Type B pancreatic cell (in vitro differentiated cells): ENCODE measurements at places on chromosomes 5 and 9.

DNA sequence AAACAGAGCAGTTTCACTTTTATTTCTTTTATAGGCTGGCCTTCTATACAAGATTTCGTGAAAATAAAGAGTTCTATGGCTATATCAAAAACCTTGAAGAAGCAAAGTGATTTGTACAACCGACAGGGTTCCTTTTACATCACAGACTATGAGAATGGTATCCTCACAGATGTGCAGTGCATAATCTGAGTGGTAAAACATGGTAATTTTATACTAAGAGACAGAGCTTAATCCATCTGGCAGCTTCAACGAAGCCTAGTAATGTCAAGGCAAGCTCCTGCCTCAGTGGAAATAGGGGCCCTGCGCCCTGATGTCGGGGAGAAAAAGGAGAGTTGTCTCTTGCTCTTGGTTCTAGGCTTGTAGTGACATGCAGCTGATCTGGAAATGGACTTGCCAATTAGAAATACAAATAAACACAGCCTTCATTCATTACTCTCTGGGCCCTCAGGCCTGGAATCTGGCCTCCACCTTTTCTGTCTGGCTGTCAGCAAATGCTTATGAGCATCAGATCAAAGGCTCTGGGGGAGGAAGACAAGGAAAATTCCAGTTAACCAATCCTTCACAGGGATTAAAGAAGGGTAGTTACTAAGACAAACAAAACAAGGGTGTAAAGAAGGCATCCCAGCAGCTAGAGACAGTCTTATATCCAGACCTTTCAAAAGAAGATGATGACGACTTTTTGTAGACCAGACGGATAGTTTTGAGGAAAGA is 33.6 kb upstream of the TRIM32 start:
- no peaks in the 10 kb centered on the region for H3K4me1 ChIP-seq
- no peak overlapping the region for H3K4me3 ChIP-seq
- no peak overlapping the region for H3K27ac ChIP-seq

- H3K27me3 ChIP-seq = peaks cover 24% of the 10 kb centered on the region
- no peak overlapping the region for H3K4me3 ChIP-seq
- H3K27ac ChIP-seq = no peak overlapping the region
These were observed 18.5 kb downstream of the MRPL36 start for GRCh38 chr5:1781107-1781506.

DNA sequence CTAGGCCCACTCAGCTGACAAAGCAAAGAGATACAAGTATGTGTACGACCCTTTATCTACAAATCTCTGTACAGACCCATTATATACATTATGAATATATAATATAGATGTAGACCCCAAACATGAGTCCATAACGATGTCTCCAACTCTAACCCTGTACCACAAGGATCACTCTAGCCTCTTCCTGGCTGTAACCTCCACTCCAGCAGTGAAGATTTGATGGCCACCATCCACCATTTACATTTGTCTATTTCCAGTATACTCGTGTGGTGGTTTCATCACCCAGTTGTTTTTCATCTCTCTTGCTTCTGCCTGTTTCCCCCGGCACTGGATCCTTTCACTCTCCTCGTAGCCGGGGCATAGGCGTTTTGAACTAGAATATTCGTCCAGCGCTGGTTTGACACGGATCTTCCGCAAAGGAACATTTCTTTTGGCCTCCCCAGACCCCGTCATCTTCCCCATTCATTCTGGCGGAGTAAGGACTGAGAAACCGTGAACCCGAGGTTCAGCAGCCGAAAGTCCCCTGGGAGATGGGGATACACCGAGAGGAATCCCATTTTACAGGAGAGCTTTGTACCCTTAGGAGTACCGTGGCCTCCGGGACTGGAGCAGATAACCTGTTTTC is 828 bp upstream of the TRIO start:
- peaks cover 24% of the 10 kb centered on the region for H3K4me1 ChIP-seq
- DNase-seq = no peak
- H3K4me3 ChIP-seq = peak overlapping the region; percentile 88

- H3K4me1 ChIP-seq = peaks cover 23% of the 10 kb centered on the region
- peaks cover 39% of the 10 kb centered on the region for H3K27me3 ChIP-seq
- H3K36me3 ChIP-seq = no peaks in the 10 kb centered on the region
- no peak for DNase-seq
These were observed 6.5 kb upstream of the GGTA1 start for GRCh38 chr9:121505903-121506735.

GRCh38 chr9:14323083-14323971 is 9.4 kb upstream of the NFIB start:
- no peaks in the 10 kb centered on the region for H3K36me3 ChIP-seq
- H3K4me1 ChIP-seq = peaks cover 29% of the 10 kb centered on the region
- no peak for DNase-seq
- H3K4me3 ChIP-seq = peak overlapping the region; percentile 87
- peak overlapping the region; percentile 95 for H3K27ac ChIP-seq

DNA sequence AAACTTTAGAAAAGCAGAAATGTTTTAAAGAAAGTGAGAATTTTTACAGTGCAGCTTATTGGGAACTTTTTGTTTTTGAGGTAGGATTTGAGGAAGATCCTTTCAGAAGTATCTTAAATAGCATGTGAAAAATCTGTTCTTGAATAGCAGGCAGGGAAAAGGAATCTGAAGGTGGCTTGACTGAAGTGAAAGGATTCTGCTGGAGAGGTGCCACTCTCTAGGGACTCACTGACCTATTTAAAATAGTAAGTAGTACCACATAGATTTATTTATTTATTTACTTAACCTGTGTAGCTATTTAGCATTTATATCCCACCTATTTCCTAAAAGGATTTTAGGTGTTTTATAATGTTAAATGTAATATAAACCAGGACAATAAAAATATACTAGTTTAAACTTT is 69.1 kb downstream of the NIPBL start:
- no peak overlapping the region for H3K27ac ChIP-seq
- H3K27me3 ChIP-seq = no peaks in the 10 kb centered on the region
- no peak for DNase-seq
- H3K4me3 ChIP-seq = no peak overlapping the region
- H3K4me1 ChIP-seq = peaks cover 16% of the 10 kb centered on the region

DNA sequence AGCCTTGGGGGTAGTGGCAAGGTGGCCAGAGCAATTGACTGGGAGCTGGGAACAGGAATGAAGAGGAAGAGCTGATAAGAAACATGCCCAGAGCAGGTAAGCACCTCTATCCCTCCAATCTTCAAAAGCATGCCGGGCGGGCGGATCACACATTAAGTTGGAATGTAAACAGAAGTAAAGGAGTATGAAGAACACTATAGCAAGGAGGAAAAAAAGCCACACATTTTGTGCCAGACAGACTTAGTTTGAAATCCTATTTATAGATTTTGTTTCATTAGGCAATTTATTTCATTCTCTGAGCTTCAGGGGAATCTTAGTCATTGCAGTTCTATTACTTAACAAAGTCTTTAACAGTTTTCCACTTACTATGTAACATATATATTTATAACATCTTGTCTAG is 173.9 kb upstream of the TNC start:
- H3K27ac ChIP-seq = no peak overlapping the region
- peak overlapping the region; percentile 15 for H3K4me3 ChIP-seq
- peaks cover 29% of the 10 kb centered on the region for H3K4me1 ChIP-seq
- DNase-seq = no peak

DNA sequence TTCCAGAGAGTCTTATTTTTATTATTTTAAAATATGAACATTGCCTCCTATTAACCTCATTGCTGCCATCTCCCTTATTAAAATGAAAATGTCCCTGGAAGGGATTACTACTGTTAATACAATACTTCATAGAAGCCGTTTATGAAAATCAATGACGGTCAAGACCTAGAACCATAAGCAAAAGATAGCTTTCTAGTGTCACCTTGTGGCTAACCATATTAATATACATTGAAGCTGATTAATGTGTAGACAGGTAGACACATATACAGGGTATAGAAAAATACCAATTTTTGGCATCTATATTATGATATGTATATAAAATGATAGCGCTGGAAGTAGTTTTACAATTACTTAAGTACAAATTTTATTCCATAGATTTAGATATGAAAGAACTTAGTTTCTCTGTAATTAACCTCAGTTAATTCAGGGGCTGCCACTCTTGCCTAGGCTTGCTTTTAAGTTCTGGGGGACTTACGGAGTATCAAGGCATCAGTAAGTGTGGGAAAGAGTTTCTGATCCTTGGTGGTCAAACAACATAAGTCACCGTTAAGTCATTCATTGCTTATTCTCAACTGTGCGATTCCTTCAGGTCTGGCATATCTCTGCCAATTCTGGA is 2.5 kb upstream of the YTHDC2 start:
- no peak overlapping the region for H3K4me3 ChIP-seq
- peaks cover 12% of the 10 kb centered on the region for H3K27me3 ChIP-seq
- no peak overlapping the region for H3K27ac ChIP-seq
- peaks cover 5% of the 10 kb centered on the region for H3K36me3 ChIP-seq

DNA sequence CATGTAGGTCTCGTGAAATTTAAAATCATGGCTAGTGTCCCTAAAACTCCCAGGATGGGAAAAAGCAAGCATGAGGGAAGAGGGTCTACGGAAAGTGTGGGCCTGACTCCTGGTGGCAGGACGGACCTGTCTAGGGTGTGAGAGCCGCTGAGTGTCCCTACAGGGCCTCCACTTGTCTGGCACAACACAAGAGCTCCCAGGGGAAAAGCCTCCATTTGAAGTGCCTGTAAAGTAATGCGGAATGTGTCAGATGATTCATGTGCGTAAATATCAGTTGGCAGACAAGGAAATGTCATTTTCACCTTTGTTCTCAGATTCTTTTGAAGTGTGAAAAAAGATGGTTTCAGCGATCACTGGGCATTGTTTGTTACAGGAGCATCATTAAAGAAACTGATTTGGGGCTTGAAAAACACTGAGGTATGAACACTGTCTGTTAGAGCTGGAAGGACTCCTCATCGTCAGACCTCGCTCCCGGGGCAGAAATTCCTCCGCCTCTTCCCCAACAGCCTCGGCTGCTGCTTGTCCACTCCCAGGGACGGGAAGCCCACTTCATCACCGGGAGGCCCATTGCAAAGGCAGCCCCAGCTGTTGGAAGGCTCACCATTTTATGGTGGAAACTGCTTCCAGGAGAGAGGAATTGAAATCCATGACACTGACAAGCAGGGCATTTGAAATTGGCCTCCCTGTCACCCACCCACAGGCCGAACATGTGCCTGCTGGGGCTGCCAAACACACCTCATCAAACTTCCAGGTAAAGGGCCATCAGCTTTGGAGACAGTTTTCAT is 240.8 kb downstream of the FSTL4 start:
- H3K27me3 ChIP-seq = no peaks in the 10 kb centered on the region
- no peak overlapping the region for H3K27ac ChIP-seq
- peaks cover 3% of the 10 kb centered on the region for H3K36me3 ChIP-seq
- H3K4me1 ChIP-seq = peaks cover 14% of the 10 kb centered on the region
- no peak overlapping the region for H3K4me3 ChIP-seq

DNA sequence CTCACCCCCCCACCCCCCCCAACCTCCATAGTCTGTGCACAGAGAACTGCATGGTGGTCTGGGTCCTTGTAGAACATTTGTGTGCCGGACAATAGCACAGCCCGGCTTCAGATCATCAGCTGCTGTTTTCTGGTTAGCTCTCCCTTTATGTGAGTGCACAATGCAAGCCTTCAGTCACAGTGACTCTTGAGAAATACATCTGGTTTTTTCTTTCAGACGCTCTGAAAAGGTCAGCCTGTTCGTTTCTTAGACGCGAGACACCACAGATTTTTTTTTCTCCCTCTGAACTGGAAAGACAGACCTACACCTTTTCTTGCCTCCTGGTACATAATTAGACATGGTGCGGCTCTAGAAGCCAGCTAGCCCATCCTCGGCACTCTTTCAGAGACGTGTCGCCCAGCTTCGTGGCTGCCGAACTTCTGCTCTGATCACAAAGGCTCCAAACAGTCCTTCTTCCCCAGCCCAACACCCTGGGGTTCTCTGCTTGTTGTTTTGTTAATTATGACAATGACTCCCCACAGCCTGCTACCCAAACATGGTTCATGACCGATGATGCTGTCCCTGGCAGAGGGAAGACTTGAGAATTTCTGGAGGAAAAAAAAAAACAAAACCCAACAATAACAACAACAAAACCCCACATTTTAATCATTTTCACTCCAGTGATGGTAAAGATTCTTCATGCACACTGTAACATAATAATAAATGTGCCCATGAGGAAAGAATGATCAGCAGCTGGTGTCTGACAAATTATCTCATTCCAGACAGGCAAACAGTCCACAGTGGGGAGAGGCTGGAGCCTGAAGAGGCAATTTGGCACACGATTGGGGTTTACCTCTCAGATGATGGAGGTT is 241.4 kb upstream of the ZNF462 start:
- H3K4me3 ChIP-seq = peak overlapping the region; percentile 52
- no peaks in the 10 kb centered on the region for H3K36me3 ChIP-seq
- peaks cover 21% of the 10 kb centered on the region for H3K4me1 ChIP-seq
- H3K27me3 ChIP-seq = no peaks in the 10 kb centered on the region
- H3K27ac ChIP-seq = no peak overlapping the region

DNA sequence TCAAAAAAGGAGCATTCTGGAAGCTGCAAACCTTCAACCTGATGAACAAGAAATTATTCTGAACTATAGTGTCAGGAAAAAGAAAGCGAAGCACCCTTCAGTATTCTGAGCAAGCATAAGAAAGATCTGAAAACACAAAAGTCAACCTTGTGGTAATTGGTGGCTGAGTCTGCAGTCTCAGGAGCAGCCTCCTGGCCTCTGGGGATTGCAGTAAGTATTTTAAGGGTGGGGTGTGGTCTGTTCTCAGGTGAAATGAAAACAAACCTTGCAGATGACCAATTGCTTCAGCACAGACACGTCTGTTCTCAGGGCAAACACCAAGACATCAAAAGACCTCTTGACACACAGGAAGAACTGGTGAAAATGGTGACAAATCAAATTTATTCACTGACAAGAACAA is 147.8 kb upstream of the RAPGEF1 start:
- H3K36me3 ChIP-seq = peaks cover 14% of the 10 kb centered on the region
- DNase-seq = no peak
- no peak overlapping the region for H3K27ac ChIP-seq

- no peaks in the 10 kb centered on the region for H3K4me1 ChIP-seq
- H3K36me3 ChIP-seq = no peaks in the 10 kb centered on the region
- H3K4me3 ChIP-seq = no peak overlapping the region
- H3K27ac ChIP-seq = no peak overlapping the region
- peaks cover 12% of the 10 kb centered on the region for H3K27me3 ChIP-seq
These were observed 517.0 kb upstream of the PAPPA start for GRCh38 chr9:115636596-115636995.

DNA sequence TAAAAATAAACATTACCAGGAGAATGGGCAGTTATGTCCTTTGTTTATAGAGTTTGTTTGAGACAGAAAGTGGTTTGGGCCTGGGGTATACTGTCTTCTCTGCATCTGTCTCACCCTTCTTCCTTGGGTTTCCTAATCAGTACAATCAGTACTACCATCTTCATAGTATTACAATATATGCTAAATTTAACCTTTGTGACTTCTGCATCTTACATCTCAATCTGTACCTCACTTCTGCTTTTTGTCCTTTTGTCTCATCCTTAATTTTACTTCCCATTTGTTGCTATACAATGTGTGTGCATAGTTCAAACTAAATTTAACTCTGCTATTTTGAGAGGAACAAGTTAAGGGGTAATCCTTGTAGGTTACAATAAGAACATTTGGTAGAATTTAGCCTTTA is 19.6 kb downstream of the FBXO38 start:
- H3K4me3 ChIP-seq = no peak overlapping the region
- no peaks in the 10 kb centered on the region for H3K27me3 ChIP-seq
- peaks cover 49% of the 10 kb centered on the region for H3K36me3 ChIP-seq
- H3K27ac ChIP-seq = no peak overlapping the region

GRCh38 chr9:31144614-31145013 is 1239.8 kb upstream of the ACO1 start:
- no peaks in the 10 kb centered on the region for H3K27me3 ChIP-seq
- no peak overlapping the region for H3K27ac ChIP-seq
- no peak for DNase-seq
- H3K36me3 ChIP-seq = no peaks in the 10 kb centered on the region
- H3K4me1 ChIP-seq = no peaks in the 10 kb centered on the region
